Naive thymus-derived CD4-positive, alpha-beta T cell (primary cell): ENCODE measurements at places on chromosomes 2 and 18.

- DNase-seq = no peak
Observed at GRCh38 chr2:40284797-40285196, 167.1 kb downstream of the SLC8A1 start.

- DNase-seq = no peak
Observed at GRCh38 chr2:112161431-112162145, 23.4 kb downstream of the FBLN7 start.

DNA sequence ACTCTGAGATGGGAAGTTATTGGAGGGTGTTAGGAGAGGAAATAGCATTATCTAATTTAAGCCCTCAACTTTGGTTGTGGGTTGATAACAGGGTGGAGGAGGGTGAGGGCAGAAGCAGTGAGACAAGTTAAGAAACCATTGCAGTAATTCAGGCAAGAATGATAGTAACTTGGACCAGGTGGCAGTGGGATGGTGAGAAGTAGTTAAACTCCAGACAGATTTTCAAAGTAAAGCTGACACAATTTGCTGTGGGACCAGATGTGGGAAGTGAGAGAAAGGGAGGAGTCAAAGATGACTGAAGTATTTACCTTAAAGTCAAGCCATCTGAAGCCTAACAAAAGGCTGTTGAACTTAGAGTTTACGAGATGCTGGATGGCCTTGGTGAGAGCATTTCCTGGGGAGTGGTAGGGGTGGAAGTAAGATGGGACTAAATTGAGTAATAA lies 163.2 kb upstream of the KLF7 start:
- no peak for DNase-seq

- no peak for DNase-seq
Observed at GRCh38 chr2:50901510-50901909, 130.4 kb downstream of the NRXN1 start.

DNA sequence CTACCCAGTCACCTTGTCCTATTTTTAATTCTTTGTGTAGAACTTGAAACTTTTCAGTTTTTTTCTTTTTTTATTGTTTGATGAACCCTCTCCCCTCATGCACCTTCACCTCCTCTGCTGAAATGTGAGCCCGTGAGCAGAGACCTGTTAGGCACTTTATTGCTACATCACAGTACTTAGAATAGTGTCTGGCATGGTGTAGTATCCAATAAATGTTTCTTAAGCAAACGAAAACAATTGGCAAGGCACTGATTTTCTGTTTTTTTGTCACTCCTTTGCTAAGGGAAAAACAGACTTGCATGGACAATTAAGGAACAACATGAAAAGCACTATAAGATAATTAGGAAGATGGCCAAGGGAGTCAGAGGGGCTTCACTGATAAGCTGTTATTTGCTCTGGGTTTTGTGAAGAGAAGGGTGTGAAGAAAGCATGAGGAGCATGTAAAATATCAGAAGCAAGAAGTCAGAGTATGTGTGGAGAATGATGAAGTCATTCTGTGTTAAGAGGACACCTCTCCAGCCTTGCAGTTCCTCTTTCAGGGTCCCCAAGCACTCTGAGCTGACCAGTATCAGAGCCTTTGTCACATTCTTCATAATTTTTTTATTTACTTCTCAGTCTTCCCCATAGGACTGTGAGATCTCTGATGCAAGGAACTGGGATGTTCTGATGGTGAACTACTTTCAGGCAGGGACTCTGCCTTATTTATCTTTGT lies 99.7 kb upstream of the CAVIN2 start:
- DNase-seq = no peak

GRCh38 chr2:111138839-111139238 lies 18.1 kb downstream of the BCL2L11 start:
- no peak for DNase-seq

DNA sequence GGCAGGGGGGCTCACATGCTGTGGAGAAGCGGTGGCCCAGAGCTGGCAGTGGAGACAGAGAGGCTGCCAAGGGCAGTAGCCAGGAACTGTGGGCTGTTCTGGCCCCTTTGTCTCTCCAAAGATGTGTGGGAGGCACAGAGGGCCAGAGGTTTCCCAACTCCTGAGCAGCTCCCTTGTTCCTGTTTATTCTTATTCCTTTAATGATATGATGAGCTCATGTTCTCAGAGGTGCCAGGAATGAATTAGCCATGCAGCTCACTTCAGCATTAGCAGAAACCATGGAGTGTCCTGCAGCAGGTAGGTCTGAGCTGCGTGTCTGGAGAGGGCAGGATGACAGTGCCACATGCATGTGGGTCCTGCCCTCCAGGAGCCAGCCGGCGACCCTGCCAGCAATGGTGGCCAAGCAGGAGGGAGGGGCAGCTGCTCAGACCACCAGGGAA lies 77.9 kb upstream of the FZD7 start:
- DNase-seq = no peak

- no peak for DNase-seq
Observed at GRCh38 chr18:31648458-31648857, 35.9 kb downstream of the B4GALT6 start.

- DNase-seq = no peak
Observed at GRCh38 chr2:235697041-235697440, 203.2 kb downstream of the AGAP1 start.

GRCh38 chr2:83827618-83828017 lies 631.5 kb downstream of the SUCLG1 start:
- no peak for DNase-seq

GRCh38 chr18:29309366-29309765 lies 1132.4 kb upstream of the CDH2 start:
- no peak for DNase-seq

DNA sequence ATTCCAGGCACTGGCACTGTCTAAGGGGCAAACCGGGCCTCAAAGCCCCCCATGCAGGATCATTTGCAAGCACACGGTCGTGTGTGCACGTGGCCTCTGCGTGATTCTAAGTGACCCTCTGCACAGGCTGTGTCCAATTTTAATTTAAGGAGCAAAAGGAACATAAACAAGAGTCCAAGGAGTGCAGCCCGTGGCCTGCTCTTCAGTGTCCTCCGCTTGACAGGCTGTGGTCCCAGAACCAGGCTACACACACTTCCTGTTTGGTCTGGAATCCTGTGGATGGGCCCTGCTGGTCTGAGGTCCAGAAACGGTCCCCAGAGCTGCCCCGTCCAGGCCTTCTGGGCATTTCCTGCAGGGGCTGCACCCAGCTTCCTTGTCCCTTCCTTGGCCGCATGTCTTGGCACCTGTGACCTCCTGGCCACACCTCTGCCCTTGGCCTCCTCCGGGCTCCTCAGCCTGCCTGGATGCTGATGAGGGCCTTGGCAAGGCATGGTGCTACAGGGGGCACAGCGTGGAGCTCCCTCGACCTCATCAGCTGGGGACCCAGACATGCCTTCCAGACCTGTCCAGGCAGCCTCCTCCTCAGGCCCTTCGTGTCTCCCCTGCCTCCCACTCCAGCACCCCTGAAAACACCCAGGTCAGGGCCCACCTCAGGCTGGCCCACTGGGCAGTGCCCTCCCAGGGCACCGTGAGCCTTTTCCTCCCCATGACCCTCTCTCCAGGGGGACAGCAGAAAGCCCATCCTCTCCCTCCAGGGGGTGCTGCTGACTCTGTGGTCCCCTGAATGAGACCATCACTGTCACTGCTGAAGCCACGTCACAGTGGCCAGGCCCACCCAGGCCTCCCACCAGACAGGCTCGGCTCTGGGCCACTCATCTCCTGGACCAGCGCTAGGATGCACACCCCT lies 136.4 kb upstream of the GPC1 start:
- no peak for DNase-seq

DNA sequence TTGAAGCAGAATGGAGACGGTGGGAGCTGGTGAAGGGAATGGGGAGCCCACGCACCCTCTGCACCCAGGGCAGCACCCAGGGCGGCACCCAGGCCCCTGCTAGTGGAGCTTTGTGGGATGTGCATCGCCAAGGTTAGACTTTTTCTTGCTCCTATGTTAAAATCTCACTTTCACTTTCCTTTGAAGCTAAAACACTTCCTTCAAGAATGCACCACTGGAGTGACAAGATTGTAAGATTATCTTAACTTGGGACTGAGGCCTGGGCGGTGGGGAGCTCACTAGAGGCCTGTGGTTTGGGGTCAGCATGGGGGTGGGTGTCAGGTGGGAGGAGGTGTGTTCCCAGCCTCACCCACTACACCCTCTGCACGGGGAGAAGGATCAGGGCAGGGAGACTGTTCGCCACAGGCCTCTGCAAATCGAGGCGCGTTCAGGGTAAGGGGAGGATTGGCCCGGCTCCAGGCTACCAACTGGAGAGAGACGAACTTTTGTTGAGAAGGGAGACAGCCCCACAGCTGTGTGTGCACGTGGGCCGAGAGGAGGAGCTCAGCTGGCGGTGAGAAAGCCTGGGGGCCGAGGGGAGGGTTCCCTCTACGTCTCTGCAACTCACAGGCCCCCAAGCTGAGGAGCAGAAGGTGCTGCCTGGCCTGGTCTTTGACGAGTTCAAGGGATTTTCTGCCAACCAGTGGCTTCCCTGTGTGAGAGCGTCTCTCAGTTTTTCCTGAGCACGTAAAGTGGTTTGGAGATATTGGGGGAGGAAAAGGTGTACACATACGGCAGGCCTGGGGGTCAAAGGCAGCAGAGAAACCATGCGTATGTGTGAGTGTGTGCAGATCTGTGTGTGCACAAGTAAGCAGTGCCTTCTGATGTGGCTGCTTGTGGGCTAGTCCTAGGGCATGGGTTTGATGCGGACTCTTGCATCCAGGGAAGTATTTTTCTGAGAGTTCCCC lies 147.7 kb downstream of the KLHL29 start:
- DNase-seq = peak; percentile 70

DNA sequence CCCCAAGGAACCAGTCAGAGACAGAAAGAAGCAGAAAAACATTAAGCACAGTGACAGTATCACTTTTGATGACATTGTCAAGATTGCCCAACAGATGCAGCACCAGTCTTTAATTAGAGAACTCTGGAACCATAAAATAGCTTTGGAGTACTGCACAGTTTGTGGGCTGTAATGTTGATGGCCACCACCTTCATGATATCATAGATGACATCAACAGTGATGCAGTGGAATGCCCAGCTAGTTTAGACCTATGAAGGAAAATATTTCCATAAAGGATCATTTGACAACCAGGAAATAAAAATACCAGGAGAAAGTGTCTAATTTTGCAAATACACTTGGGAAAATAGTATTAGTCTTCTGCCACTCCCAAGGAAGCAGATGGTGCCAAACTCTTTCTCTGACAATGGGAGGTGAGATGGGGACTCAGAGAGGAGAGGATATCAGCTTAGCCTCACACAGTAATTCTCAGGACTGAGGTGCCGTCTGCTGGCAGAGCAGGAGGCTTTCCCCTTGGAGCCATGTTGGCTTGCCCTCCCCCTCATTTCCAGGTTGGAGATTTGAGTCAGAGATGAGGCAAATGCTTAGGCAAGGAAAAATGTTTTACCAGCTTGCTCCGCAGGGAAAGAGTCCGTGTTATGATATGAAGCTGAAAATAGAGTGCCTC lies 107.5 kb upstream of the CELF4 start:
- DNase-seq = no peak

DNA sequence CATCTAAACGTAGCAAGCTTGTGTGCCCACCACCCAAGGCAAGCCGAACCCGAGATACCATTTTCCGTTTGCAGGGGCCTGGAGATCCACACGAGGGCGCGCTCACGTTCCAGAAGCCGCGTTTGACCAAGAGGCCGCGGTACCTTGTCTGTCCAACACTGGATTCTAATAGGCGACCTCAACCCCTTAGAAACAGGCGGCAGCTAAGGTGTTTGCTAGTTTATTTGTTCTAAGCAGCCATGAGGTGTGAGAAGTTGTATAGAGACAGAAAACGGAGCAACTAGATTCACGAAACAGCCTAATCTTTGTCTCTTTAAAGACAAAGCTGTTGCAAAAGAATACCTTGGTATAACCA lies 4.2 kb downstream of the HOXD11 start:
- no peak for DNase-seq

GRCh38 chr2:98850074-98850473 lies 86.0 kb downstream of the CRACDL start:
- no peak for DNase-seq

DNA sequence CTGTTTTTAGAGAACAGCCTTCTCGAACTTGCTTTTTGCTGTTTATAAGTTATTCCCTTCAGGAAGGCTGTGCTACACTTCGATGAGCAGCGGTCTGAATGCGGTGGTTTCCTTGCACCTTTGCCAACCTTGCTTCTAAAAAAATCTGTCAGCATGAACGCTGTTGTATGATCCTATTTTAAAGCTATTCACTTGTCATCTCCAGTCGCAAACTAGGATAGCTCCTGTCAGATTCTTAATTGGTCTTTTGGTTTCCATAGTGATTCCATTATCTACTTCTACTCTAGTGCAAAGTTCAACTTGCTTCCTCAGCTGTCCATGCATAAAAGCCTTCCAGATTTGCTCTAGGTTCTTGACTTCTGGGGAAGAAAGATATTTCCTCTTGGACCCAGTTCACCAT lies 76.3 kb upstream of the GALNT3 start:
- no peak for DNase-seq

DNA sequence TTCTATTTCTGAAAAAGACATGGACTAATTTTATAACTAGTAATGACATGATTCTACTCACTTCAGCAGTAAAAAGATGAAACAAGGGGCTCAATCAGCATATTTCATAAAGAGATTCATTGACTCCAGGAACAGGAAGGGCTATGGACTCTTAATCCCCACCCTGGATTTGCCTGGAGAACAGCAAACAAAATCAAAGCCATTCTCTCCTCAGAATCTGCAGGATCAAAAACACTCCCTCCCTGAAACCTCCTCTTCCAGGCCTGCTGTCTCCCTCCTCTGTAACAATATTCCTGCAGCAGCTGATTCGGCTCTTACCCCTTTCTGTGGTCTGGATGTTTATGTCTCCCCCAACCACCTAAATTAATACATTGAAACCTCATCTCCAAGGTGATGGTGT lies 57.0 kb downstream of the ZC3H8 start:
- no peak for DNase-seq

GRCh38 chr18:3499501-3499900 lies 49.5 kb downstream of the TGIF1 start:
- no peak for DNase-seq

GRCh38 chr2:190853531-190854383 lies 26.9 kb upstream of the GLS start:
- no peak for DNase-seq

- DNase-seq = no peak
Observed at GRCh38 chr2:145845207-145845894, 1325.4 kb upstream of the ZEB2 start.

DNA sequence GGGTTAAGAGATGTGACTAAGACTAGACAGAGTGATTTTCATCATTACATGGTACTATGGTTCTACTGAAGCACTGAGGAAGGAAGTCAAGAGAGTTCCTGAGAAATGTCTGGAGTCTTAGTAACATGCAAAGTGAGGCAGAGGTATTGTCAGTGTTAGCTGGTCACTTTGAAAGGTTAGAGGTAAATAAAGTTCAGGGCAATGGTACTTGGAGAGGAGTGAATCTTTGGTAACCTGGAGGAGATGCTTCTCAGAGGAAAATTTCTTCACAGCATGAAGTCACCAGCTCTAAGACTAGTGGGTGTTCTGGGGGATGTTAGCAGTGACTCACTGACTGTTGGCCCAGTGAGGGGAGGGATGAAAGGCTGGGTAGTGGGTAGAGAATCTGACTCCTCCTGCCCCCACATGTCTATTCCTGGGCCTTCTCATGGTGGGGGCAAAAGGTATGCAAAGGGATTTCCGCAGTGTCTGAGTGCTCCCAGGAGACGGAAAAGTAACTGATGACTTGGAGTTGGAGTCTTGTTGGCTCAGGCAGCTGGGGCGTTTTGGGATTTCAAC lies 23.3 kb upstream of the IL1RN start:
- no peak for DNase-seq

- no peak for DNase-seq
Observed at GRCh38 chr2:219230059-219230540, 494 bp downstream of the ANKZF1 start.

- no peak for DNase-seq
Observed at GRCh38 chr2:156537141-156537540, 101.0 kb downstream of the GPD2 start.

GRCh38 chr2:44839370-44839769 lies 102.1 kb upstream of the SIX3 start:
- DNase-seq = no peak
